ENCODE measurements at places on chromosomes 11 and 22.
A peak's percentile ranks its signal among the peaks of the same experiment; 100 is the strongest.

GRCh38 chr11:103594283-103594682 lies 442.2 kb upstream of the DDI1 start:
- DNase-seq = no peak

- DNase-seq = peak; percentile 12
Measured at GRCh38 chr11:72969894-72970335, 155.7 kb downstream of the ATG16L2 start.

DNA sequence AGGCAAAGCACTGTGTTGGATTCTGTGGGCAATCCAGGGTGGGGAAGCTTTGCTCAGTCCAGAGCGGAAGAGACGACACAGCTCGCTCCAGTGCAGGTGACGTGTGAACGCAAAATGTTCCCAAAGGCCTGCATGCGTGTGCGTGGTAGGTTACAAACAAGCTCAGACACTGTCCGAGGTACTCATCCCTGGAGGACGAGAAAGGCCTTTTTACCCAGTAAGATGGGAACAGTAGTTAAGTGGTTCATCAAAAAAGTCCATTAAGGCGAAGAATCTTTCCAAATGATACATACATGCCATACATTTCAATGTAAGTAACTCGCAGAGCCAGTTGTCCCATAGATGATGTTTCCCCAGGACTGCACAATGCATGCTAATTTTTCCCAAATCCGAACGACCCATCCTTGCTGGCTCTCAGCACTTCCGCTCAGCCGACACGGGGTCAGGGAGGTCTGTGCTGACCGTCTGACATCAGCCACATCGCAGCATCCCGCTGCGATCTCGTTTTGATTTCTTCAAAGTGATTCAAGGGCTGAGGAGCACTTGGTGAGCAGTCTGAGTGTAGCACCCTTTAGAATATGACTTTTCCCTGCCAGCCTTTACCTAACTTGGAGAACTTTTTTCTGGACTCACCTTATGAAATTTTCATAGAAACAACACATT lies 19.0 kb downstream of the B3GAT1 start:
- DNase-seq = no peak

DNA sequence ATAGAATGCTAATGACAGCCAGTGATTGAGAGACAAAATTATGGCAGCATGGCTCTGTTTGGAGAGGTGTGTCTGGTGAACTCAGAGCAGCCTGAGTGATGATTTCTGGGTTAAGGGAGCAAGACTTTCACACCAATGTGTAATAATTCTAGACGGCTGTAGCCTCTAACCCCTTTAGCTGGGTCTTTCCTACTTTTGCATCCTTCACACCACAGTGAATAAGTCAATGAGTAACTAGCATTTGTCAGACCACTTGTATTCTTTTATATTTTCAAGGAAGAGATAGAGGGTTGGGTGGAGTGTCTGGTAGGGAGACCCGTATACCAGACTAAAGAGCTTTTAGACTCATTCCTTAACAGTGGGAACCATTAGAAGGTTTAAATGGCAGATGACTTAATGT lies 50.4 kb downstream of the ATXN10 start:
- no peak for DNase-seq

DNA sequence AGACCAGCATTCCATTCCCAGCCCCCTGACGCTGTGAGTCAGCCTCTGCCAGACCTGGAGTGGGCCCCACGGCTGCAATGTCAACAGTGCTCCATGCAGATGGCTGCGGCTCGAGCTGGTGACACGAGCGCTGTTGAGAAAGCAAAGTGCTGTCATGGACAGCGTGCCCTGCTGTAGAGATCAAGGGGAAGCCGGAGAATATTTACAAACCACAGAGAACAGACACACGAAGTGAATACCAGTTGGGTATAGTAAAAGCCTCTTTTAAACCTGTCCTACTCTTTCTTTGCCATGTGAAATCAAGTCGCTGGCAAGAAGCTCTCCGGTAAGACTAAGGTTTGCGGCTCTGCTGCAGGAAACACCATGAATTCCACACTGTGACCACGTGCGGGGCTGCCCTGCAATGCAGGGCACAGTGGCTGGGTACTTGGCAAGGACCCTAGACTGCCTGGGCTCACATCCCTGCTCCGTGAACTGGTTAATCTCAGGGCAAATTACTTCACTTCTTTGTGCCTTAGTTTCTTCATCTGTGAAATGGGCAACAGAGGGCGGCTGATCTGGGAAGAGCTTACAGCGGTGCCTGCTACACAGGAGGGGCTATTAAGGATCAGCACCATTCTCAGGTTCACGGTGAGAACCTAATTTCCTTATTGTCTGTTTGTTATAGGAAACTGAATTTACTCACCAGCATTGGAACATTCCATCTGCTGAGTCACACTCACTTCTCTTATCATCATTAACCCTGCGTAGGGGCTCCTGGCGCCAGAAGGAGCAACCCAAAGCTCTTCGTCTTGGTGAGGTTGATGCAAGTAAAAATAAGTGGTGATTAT lies 27.8 kb upstream of the ELFN2 start:
- no peak for DNase-seq

Measured in GM18507 (cell line).